ENCODE measurements at places on chromosomes 7 and 10. TPM values are rescaled to one million over a fixed set of nuclear protein-coding genes. Genes with fewer than 3 reads are reported as not detected.

PAX4 gene
- total RNA-seq = 1.0 TPM

- DNase-seq = no peak
Measured at GRCh38 chr10:132578287-132578951, 40.8 kb downstream of the INPP5A start.

DNA sequence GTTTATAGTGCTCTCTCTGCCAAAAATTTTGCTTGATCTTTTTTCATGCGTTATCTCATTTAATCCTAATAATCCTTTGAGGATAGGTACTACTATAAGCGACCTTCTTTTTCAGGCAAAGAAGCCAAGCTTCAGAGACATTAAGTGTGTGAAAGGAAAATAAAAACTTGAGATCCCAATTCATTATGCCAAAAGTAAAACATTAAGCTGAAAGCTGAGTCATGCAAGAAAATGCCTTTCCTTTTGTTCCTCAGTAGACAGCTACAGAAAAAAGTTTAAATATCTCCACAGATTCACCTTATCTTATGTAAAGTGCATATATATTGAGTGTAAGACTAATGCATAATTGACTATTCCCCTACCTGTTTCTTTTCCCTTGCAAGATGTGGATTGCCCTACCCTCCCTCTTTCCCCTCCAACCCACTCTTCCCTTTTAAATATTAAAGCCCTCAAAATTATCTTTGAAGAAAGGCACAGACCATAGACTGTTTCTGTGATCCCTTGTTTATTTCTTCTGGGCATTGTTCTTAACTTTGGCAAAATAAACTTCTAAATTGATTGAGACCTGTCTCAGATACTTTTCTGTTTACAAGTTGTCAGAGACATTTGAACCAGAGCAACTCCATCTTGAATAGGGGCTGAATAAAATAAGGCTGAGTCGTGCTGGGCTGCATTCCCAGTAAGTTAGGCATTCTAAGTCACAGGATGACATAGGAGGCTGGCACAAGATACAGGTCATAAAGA is 1139.9 kb upstream of the LRRN3 start:
- no peak for DNase-seq

CYP26C1 gene
- total RNA-seq = 0.18 TPM
